ENCODE measurements at places on chromosomes 4 and X.

DNA sequence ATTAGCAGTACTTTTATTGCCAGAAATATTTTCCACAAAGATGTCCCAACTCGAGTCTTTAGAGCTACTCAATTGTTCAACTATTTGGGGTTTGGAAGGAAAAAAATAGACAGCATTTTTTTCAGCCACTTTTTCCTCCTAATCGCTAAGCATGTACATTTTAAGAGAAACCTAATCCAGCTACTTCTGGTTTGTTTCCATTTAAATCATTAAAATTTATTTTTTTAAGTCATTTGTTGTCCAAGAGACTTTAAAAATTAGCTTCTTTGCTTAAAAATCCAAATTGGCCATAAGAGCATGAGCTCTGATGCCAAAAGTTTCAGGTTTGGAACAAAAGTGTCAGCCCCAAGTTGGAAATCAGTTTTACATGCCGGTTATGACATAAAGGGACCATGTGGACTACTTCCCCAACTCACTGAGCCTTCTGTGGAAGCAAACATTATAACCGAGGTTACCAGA lies 186.3 kb upstream of the INTU start:
- DNase-seq: no peak

DNA sequence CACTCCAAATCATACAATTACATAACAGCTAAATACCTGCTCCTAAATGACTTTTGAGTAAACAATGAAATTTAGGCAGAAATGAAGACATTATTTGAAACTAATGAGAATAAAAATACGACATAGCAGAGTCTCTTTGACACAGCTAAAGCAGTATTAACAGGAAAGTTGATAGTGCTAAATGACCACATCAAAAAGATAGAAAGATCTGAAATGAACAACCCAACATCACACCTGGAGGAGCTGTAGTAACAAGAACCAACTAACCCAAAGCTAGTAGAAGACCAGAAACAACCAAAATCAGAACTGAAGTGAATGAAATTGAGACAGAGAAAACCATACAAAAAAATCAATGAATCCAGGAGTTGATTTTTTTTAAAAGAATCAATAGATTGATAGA lies 257.8 kb downstream of the ARAP2 start:
- DNase-seq: no peak

DNA sequence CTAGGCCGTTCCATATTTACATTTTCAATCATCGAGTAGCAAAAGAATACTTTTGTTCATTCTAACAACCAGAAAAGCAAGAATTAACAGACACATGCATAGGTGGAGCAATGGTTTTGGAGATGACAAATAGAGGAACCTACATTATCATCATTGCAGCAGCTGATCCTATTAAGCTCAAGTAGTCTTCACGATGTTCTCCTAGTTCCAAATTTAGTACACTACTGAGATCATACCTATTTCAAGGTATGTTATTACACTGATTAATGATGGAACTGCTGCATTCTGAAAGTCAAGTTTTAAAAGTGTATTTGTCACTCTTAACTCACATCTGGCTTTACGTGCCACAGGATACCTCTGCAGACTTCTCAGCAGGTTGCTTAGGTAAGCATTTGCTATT lies 87.4 kb downstream of the ADGRA3 start:
- DNase-seq: no peak

GRCh38 chrX:132037479-132037993 lies 14.4 kb downstream of the STK26 start:
- no peak for DNase-seq

DNA sequence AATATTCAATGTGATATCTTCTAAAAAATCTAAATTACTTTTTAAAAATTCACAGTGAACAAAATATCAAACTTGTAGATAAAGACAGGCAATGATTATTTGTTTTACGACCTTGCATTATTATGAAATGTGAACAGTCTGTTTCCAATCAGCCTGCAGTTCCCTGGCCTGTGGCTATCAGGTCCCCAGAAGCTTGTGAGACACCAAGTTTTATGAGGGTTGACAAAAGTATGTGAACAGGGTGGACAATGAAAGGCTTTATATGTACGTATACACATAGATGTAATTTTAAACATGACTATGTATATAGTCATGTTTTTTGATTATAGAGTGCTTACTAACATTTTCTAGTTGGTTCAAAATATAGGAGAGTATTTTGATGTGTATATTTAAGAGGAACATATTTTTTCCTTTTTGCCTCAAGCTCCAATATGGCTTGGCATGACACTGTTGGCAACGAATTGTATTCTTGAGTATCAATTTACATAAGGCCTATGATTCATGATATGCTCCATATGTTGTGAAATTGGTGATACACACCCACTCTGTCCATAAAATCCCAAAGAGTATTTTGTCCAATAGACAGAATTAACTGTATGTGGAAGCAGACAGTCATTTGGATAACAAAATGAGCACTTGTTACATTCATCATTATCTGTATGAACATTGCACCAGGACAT lies 55.7 kb downstream of the BTC start:
- DNase-seq: no peak
